Renal cortex interstitium (tissue), 15 donors: ENCODE measurements at places on chromosomes 4 and X.

GRCh38 chr4:80033581-80033980 lies 39.4 kb downstream of the ANTXR2 start:
- DNase-seq = no peak

DNA sequence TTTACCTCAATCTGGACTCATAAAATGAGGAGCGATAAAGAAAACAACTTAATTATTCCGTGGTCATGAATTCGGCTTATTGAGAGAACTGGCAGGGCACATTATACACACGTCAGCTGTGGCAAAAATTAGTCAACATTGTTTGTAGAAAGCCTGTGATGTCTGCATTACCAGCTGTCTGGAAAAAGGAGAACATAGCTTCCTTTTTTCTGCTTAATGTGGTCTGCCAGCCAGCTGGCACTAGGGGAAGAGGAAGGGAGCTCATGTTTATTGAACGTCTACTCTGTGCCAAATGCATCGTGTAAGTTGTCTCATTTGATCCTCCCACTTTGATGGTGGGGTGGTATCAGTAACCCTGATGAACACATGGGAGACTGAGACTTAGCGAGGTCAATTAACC lies 367.6 kb downstream of the ARHGAP24 start:
- no peak for DNase-seq

- DNase-seq = no peak
These were observed 45.8 kb upstream of the MSANTD1 start for GRCh38 chr4:3202836-3203820.

GRCh38 chr4:56959100-56959499 lies 18.3 kb downstream of the NOA1 start:
- DNase-seq = no peak

- DNase-seq = no peak
These were observed 23.4 kb downstream of the CYTL1 start for GRCh38 chr4:4995908-4996265.

- DNase-seq = no peak
These were observed 46.7 kb downstream of the FSTL5 start for GRCh38 chr4:162117051-162117450.

DNA sequence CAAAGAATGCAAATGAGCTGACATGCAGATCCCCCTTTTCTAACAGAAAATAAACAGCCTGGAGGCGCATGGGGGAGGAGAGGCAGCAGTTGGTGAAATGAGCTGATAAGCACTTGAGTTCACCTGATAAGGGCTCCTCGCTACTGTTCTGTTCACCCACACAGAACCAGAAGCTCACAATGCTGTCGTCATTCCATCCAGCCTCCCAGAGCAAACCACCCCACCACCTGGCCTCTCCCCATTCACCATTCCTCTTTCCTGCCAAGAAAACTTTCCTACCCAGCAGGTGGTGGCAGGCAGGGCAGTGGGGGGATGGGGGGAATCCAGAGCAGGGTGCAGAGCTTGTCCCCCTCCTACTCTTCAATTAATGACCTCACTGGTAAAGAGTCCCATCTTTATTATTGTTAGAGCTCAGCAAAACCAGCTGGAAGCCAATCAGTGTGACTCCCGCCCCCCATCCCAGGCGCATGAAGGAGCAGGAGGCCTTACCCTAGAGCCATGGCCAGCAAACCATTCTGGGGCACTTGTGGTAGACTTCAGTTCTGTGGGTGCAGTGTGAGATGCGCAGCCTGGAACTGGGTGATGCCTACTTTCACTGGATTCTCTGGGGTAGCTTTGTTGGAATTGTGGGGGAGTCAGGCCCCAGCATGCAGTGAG lies 350.3 kb downstream of the ZIC3 start:
- no peak for DNase-seq

DNA sequence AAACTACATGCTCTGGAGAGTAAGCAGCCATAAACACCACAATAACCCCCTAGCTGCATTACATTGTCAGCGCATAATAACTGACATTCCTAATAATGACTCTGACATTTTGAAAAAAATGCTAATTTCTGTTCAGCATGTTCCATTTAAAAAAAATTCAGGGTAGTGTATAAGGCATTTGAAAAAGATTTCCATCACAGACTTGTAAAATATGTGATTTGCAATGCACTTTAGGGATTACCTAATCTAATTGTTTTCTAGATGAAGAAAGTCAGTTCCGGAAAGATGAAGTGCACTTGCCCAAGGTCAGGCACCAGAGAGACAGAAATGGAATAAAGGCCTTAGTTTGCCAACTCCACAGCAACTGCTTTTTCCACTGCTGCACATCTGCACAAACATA lies 55.3 kb downstream of the FANCB start:
- no peak for DNase-seq

DNA sequence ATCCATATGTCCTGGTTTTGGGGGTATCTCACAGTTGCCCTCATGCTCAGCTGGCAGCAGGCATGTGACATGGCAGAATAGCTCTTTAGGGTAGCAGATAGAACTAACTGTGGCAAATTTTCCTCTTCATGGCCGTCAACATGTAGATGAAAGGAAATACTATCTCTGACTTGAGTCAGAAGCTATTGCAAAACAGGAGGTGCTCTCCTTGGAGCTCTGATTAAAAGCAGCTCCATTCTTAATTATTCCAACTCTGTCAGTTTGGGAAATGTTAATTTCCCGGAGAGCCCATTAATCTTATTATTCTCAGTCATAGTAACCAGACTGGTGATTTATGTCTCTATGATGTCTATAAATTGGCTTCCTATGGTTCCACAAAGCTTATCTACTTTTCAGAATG lies 18.2 kb downstream of the IL13RA1 start:
- DNase-seq = no peak

GRCh38 chrX:147217334-147217733 lies 402.8 kb upstream of the CXorf51A start:
- DNase-seq = no peak

- DNase-seq = no peak
These were observed 403.6 kb upstream of the ANXA10 start for GRCh38 chr4:167688660-167689142.

- DNase-seq = peak; percentile 72
These were observed 785 bp upstream of the EFNB1 start for GRCh38 chrX:68827848-68828624.

GRCh38 chr4:113845138-113845537 lies 83.6 kb upstream of the CAMK2D start:
- DNase-seq = no peak

GRCh38 chrX:13190051-13190450 lies 129.8 kb downstream of the ATXN3L start:
- no peak for DNase-seq

GRCh38 chrX:105331244-105331643 lies 110.8 kb upstream of the TEX13A start:
- DNase-seq = no peak

DNA sequence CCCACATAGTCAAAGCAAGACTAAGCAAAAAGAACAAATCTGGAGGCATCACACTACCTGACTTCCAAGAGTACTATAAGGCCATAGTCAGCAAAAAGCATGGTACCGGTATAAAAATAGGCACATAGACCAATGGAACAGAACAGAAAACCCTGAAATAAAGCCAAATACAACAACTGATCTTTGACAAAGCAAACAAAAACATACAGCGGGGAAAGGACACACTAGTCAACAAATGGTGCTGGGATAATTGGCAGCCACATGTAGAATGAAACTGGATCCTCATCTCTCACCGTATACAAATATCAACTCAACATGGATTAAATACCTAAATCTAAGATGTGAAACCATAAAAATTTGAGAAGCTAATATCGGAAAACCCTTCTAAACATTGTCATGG lies 819.3 kb upstream of the FRG1 start:
- DNase-seq = no peak

DNA sequence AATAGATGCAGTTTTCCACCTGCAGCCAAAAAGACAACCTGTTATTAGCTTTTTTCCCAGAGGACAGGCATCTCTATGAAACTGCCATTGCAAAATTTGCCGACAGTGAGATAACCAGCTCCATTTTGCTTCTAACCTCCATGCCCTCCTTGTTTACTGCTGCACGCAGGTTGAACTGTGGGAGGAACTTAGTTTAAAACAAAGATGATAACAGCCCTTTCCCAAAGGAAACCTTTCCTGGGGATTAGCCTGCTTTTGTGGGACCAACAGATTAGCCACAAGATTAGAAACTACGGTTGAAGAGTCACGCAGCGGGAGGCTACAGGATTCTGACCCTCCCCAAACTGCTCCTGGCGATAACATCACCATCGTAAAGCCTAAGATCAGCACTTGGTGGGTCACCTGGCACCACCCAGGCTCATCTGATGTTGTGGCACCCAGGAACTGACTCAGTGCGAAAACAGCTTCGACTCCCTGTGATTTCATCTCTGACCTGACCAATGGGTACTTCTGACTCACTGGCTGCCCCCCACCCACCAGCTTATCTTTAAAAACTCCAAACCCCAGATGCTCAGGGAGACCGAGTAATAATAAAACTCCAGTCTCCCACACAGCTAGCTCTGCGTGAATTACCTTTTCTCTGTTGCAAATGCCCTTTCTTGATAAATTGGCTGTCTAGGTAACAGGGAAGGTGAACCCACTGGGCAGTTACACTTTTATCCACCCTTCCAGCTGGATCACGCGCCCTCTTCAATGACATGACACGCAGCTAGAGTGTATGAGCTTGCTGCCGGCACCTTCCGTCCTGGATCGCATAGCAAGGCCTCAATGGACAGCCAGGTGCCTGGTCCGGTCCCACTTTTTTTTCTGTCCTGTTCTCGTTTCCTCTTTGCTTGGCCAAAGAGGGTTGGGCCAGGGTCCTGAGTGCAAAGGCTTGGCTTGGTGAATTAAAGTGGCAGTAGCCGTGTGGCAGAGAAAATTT lies 27.2 kb downstream of the NOP14 start:
- DNase-seq = no peak

- no peak for DNase-seq
These were observed 57.5 kb upstream of the TNIP3 start for GRCh38 chr4:121221608-121222007.
